Caki2 (cell line): ENCODE measurements at places on chromosomes 12 and 14. TPM values are rescaled to one million over a fixed set of nuclear protein-coding genes. Genes with fewer than 3 reads are reported as not detected.

The ARHGEF25 gene
- 43.3 and 58.6 TPM in 2 replicates for total RNA-seq

The CCDC197 gene
- not detected in 2 replicates for total RNA-seq

The KRT75 gene
- total RNA-seq: not detected in 2 replicates

The TMPRSS12 gene
- total RNA-seq: not detected in 2 replicates

GRCh38 chr14:96792003-96792402 is 5.2 kb upstream of the VRK1 start:
- DNase-seq: no peak

- DNase-seq: no peak
These were observed 29.3 kb upstream of the PNMA1 start for GRCh38 chr14:73743431-73743931.

The BTG1 gene
- total RNA-seq: 15.3 and 18.8 TPM in 2 replicates

The CACNA1C gene
- 0.32 and 1.2 TPM in 2 replicates for total RNA-seq

- DNase-seq: no peak
These were observed 55.8 kb upstream of the CCDC175 start for GRCh38 chr14:59632381-59632780.

The IL22 gene
- not detected in 2 replicates for total RNA-seq

GRCh38 chr14:74255281-74255680 is 16.0 kb downstream of the VSX2 start:
- no peak for DNase-seq

GRCh38 chr12:6053541-6053940 is 70.9 kb downstream of the VWF start:
- DNase-seq: peak; percentile 79

- DNase-seq: no peak
These were observed at the start of gene PTPRQ for GRCh38 chr12:80443974-80444666. Gene PTPRQ (plus strand): TSS chr12:80444235. CDS start chr12:80444346, 111 bp downstream.

The ORAI1 gene
- 7.9 and 19.0 TPM in 2 replicates for total RNA-seq

The ANKRD13A gene
- total RNA-seq: 5.7 and 6.7 TPM in 2 replicates

DNA sequence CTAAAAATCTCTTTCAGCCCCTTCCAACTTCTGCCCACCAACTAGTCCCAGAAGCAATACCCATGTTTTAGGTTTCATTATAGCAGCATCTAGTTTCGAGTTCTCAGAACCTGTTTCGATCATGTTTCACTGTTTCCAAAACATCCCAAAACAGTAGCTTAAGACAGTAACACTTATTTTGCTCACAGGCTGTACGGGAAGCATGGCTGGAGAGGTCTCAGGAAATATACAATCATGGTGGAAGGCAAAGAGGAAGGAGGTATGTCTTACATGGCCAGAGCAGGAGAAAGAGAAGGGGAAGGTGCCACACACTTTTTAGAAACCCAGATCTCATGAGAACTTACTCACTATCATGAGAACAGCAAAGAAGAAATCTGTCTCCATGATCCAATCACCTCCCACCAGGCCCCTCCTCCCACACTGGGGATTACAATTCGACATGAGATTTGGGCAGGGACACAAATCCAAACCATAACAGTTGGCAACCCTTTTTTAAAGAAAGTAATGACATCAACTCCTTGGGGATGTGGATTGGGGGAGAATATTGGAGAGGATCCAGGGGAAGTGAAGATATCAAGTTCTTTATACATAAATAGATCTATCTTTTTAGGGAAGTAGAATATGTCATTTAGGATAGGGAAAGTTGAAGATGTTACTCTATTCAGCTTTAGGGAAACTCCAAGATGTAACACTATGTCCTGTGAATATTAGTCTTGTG is 269.9 kb upstream of the PLEKHG7 start:
- no peak for DNase-seq

The FOXA1 gene
- not detected in 2 replicates for total RNA-seq

DNA sequence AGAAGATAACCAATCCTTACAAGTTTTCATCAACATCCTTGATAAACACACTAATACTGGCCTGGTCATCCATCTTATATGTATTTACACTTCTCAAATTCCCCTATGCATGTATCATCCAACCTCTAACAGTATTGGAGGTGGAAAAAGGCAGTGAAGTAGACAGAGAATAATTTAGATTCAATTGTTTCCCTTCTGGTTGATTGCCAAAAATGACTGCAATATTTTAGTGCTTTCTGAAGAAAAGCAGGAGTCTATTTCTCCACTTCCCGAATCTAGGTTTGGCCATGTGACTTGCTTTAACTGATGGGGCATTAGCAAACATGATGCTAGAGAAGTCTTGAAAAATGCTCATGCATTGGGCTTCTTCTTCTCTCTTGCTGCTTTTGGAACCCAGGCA is 78.3 kb upstream of the METAP2 start:
- no peak for DNase-seq

DNA sequence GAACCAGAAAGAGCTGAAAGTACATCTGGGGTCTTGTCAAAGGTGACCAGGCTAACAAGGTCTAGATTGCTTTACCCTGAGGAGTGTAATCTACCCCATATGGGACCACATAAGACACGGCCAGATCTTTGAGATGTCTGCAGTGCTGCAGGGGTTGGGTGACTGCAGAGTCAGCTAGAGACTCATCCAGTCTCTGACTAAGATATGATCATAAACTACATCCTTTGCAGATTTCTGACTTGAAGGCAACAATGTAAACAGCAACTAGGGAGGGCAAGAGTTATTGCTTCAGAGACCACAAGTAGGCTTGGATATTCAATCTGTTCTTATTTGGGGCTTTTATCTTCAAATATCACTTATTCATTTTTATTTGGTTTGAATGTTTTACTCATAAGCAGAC is 1080.5 kb upstream of the FOXG1 start:
- no peak for DNase-seq

GRCh38 chr12:48890657-48891418 is 25.2 kb upstream of the RND1 start:
- peak; percentile 61 for DNase-seq

The RAN gene
- 870 and 896 TPM in 2 replicates for total RNA-seq

GRCh38 chr12:131242741-131243496 is 289.2 kb downstream of the ADGRD1 start:
- DNase-seq: peak; percentile 86

DNA sequence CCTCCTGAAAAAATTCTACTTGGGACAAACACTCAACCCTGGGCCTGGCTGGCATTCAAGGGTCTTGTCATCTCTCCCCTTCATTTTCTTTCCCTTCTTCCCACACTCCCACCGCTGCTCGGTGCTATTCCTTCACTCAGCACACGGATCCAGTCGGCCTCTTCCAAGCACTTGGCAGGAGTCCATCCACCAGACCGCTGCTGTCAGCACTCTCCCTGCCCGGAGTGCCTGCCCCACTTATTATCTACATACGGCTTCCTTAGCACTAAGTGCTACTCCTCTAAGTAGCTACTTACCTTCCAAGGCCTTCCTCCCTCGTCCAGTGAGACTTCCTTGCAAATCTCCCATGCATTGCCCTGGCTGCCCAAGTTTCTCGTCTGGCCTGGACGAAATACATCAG is 29.8 kb downstream of the CALM1 start:
- DNase-seq: no peak

GRCh38 chr12:69099201-69099837 is 140.1 kb upstream of the CPSF6 start:
- DNase-seq: no peak

- DNase-seq: no peak
These were observed at the start of gene HOXC4 for GRCh38 chr12:54053751-54054741. Gene HOXC4 (plus strand): TSS chr12:54053835. CDS start chr12:54053923, 88 bp downstream.

- DNase-seq: no peak
These were observed 16.3 kb downstream of the RAPGEF3 start for GRCh38 chr12:47742253-47742825.
